ENCODE measurements at places on chromosomes 1 and 21.

DNA sequence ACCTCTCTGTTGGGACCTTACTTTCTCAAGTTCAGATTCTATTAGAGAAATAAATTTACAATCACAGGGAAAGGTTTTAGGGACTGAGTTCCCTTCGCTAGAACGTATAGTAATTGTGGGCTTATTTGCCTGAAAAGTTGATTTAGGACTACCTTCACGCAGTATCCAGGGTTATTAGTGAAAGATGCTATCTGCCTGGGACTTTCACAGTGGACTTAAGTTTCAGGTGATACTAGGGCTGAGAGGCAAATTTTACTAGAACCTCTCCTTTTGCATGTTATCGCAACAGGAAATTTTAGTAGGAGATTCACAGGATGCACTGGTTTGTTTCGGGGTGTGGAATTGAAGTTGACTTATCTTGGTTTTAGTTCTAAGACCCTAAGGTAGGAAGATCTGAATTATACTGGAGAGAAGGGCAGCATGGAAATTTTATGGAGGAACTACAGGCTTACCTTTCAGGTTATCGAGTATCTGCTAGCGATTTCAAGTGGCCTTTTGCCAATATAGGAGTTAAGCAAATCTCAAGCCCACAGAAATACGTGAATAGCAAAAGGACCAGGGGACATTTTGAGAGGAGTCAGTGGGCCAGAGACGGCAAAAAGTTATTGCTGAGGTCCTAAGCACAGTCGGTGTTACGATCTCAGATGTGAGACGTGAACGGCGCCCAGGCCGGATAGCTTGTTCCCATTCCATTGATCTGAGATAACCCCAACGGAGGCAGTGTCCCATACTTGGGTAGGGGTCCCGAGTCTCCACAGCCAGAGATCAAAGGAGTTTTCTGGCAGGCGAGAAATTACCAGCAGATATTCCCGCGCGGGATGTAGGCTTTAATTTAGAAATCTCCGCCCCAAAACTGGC, 723 bp upstream of the GNAI3 start:
- DNase-seq, result no peak

- no peak for DNase-seq
Observed at GRCh38 chr1:221708076-221708571, 33.8 kb downstream of the DUSP10 start.

GRCh38 chr1:100265562-100265930, 470 bp upstream of the RTCA start:
- no peak for DNase-seq

DNA sequence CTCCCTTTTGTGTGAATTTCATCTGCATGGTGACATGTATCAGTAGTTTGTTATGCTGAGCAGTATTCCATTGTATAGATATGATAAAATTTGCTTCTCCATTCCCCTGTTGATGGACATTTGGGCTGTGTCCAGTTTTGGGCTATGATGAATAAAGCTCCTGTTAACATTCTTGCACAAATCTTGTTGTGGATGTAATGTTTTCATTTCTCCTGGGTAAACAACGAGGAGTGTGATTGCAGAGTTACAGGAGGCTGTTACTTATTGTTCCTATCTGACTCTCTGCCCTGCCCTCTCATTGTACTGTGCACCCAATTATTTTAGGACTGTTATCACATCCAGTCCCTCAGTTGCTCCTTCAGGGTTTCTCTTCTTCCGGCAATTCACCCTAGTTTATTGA, 24.2 kb downstream of the MAPKAPK2 start:
- no peak for DNase-seq

DNA sequence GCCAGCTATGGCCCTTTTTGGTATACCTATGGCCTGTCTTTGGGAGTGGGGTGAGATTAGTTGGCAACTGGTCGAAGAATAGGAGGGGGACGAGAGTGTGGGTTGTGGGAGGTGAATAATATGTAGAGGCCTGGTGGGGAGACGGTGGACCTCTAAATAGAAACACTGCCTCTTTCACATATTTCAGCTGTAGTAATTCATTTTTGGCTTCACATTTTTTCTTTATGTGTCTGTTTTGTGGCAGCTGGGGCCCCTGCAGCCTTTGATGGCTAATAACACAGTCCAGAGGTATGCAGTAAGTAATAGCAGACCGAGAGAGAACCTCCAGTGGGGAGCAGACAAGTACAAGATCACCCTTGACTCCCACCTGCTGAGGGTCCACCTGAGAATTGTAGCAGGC, 75.9 kb downstream of the HLX start:
- no peak for DNase-seq

DNA sequence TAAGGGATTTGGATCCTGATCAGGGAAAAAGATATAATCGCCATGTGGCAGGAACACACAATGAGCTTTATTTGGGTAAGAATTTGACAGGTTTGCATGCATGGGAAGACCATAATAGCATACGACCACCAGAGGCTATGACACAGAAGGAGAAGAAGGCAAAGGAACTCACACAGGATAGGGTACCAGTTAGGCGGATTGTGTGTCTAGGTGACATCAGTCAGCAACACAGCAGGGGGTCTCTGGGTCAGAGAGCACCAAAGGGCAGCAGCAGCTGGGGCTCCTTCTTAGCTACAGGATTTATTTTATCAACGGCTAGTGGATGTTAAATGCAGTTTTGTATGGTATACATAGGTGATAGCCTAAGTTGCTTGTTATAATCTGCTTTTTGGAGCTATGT, 551.3 kb downstream of the KCNT2 start:
- DNase-seq, result no peak

GRCh38 chr1:63592536-63593302, 492 bp upstream of the PGM1 start:
- DNase-seq, result no peak
